ENCODE measurements at places on chromosomes 5 and 9.

DNA sequence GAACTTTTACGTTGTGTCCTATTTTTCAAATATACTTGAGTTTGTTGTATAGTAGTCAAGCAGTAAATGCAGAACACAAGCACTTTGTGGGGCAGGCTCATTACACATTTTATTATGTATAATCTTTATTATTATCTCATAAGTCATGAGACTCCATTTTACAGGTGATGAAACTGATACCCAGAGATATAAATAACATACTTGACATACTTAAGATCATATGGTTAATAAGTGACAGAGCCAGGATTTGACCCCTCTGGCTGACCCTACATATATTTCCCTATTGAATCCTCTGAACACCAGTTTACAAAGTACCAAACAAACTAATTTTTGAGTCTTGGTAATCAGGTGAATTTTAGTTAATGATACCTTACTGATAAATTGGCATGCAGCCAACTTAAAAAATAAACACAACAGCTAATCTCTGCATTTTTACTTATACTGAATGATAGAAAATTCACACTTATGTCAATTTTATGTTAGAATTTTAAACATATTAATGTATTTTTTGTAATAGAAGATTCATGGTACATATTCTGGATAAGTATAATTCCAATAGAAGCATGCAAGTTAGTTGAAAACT lies 305.0 kb upstream of the MEF2C start:
- no peak for DNase-seq

- DNase-seq, result no peak
Observed at GRCh38 chr5:169716287-169716686, 79.2 kb downstream of the DOCK2 start.

DNA sequence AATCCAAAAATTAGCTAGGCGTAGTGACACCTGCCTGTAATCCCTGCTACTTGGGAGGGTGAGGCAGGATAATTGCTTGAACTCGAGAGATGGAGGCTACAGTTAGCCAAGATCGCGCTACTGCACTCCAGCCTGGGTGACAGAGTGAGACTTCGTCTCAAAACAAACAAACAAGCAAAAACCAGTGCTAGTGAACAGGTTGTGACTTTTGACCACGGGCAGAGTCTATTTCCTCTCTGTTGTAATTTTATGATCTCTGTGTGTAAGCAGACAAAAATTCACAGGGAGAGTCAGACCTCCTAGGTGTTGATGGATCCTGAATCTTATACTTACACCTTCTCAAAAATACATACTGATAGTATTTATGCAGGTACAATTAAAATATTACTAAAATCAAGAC lies 65.8 kb downstream of the SPEF2 start:
- no peak for DNase-seq

DNA sequence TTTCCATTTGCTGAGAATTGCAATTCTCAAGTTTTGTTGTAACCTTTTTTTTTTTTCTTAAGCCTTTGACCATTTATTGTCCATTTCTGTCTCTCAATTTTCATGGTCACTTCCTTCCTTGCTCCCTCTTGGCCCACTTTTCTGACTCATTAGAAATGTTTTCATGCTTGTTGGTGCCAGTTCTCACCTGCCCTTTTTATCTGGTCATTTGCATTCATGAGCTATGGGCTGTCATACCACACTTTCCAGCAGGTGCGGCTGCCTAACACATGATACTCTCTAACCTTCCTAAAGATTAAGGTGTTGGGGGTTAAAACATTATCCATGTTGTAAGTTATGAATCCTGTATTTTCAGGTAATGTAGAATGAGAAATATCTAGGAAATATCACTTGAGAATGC lies 150.5 kb upstream of the TLX3 start:
- DNase-seq, result no peak

GRCh38 chr5:91211997-91212713 lies 171.0 kb downstream of the ARRDC3 start:
- DNase-seq, result no peak

- DNase-seq, result no peak
Observed at GRCh38 chr9:88777498-88778312, 213.6 kb upstream of the S1PR3 start.

GRCh38 chr9:119768266-119768665 lies 399.0 kb upstream of the BRINP1 start:
- no peak for DNase-seq

DNA sequence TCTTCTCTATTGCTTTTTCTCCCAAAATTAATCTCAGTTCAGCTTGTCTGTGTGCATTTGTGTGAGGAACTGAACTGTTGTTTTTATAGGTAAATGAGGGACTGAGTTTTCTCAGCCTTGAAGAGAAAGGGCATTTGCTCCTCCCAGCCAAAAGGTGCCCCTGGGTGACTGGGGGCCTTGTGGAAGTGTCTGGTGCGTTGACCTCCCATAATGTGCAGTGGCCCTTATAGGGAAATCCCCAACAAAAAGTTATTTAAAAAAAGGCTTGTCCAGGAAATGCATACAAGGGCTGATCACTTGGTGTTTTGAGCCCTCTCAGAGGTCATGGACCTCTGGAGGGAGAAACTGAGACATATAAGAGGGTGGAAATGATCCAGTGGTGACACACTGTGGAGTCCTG lies 239.7 kb upstream of the KLF9 start:
- no peak for DNase-seq

DNA sequence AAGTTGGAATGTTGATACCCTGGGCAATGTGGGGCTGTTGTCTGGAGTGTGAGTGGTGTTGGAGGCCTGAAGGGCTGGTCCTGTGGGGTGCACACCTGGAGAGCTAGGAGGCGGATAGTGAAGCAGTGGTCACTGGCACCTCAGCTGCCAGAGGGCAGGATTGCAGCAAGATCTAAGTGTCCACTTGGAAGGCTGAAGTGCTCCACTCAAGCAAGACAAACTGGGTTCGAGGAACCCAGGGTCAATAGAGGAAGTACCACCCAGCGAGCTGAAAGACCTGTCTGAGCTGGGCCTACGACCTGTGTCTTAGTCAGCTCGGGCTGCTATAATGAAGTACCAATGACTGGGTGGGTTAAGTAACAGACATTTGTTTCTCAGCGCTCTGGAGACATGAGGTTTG lies 39.7 kb upstream of the TJP2 start:
- no peak for DNase-seq

DNA sequence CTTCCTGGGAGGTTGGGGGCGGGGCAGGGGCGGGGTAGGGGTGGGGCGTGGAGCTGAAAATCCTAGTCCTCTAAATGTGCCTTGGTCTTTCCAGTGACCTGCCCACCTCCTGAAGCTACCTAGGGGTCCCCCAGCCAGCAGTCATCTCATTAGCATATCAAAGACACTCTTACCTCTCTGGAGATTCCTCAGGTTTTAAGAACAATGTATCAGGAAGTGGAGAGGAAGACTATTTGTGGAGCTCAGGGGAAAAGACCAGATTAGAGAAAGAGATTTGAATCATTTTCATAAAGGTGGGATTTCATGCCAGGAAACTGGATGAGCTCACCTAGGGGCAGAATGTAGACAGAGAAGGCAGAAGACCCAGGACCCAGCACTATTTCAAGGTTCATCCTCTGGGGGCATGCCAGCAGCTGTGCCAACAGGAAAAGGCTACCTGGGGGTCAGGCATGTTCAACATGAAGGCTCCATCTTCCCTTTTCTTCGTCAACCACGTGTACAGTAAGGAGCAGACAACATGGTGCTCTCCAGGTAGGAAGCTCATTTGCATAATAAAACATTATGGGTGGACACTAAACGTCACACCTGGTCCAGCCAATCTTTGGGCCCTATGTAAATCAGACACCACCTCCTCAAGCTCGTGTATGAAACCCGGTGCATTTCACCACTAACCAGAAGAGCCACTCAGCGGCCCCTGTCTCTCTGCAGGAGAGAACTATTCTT lies 6.9 kb downstream of the GMCL2 start:
- DNase-seq, result no peak

DNA sequence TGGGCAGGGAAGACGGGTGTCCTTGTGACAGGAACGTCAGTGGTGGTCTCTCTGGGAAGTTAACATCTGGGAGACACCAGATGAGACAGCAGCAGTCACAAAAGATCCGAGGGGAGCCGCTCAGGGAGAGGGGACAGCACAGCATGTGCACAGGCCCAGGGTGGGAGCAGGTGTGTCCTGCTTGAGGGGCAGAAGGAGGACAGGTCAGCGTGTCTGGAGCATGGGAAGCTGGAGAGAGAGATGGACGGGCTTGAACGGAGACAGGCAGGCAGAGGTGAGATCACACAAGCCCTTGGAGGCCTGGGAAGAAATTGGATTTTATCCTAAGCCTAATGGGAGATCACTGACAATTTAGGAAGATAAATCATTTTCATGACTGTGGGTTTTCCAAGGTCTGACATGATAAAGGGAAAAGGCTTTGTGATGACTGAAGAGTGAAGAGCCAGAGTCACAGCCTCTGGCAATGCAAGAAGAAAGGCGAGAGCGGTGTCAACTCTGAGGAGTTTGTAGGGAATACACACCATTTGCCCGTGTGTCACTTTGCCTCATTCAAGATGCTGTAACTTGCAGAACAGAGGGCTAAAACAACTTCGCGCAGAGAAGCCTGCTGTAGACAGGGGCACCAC lies 88.3 kb downstream of the FSTL4 start:
- DNase-seq, result no peak

DNA sequence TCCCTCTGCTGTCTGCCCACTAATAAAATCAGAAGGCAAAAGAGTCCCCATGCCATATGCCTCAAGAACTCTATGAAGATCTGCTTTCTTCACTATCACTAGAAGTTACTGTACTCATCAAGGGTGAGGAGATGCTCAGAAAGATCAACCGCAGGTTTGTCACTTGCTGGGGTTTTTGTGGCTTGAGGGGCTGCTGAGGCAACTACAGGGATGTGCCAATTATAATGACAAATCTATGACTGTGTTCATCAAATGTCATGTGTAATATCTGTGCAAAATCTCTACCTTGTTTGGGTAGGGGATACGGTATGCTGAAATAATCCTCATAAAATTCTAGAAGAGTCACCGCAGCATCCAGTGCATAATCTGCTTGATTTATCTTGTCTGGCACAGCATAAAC lies 13.0 kb downstream of the ERAP1 start:
- DNase-seq, result peak; percentile 54

DNA sequence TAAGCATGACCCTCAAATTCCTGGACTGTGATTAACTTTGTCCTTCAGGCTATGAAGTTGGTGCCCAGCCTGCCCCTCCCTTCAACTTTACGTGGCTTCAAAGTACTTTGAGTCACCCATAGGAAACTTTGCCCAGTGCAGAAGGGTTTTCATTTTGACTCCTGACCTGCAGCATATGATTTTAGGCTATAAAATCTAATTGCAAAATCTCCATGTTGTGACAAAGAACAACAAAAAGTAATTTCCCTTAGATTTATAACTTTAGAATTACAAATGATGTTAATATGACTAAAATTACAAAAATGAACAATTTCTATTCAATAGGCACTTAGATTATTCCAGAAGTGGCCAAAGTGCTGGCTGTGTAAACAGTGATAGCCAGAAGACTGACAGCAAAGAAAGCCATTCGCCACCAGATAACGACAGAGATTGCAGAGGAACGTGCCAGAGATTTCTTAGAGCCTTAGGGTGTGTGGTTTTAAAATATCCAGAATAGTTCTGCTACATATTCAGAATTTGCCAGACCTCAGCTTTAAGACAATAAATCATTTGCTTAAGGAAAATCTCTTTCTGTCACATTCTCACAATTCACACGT lies 197.4 kb downstream of the SEMA5A start:
- DNase-seq, result no peak

GRCh38 chr5:79333852-79334557 lies 98.1 kb downstream of the JMY start:
- DNase-seq, result no peak

DNA sequence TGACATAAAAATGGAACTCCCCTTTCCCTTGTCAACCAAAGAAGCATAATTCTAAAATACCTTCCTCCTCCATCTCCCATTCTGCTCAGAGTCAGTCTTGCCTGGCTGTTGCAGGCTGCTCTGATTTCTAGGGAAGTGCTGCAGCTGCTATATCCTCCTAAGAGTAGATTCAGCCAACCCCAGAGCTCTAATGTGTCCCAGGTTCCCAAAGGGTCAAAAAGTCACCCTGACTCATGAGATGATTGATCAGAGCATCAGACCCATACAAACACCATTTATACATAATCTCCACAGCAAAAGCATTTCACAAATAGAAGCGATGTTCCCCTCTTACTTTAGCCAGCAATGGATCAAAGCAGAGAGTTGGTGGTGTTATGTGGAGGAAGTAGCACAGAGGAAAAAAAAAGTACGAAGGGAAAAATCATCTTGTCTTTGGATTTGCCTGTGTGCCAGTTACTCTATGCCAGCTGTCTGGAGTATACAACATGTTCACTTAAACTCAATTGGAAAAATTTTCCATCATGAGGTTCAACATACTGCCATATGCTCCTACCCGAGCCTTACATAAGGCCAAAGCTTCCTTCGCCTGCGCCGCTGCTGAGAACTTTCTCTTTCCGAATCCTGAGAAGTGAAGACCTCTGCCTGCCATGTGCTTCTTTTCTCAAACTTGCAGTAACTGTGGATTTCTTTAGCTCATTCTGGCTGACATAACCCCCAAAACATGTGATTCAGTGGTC lies 258.0 kb downstream of the TLE4 start:
- DNase-seq, result no peak

- DNase-seq, result no peak
Observed at GRCh38 chr5:98813755-98814154, 40.3 kb downstream of the RGMB start.

- DNase-seq, result no peak
Observed at GRCh38 chr9:108512426-108513173, 343.2 kb downstream of the ACTL7B start.

- DNase-seq, result no peak
Observed at GRCh38 chr5:73234204-73234555, 61.2 kb downstream of the TMEM174 start.

GRCh38 chr9:123863164-123863855 lies 66.6 kb downstream of the DENND1A start:
- no peak for DNase-seq

GRCh38 chr5:672329-673160 lies 20.6 kb downstream of the TPPP start:
- DNase-seq, result peak; percentile 90

- DNase-seq, result no peak
Observed at GRCh38 chr5:89556215-89556913, 673.4 kb upstream of the MEF2C start.
